Activated CD4-positive, alpha-beta T cell treated with anti-CD3 and anti-CD28 coated beads, Interleukin-2, amount 10 ng/mL, durations not matched to agents 7 days and 5 days (primary cell): ENCODE measurements at places on chromosomes 13 and 19. TPM values are rescaled to one million over a fixed set of nuclear protein-coding genes. Genes with fewer than 3 reads are reported as not detected.

DIAPH3 gene
- total RNA-seq = 22.5 TPM

ZNF418 gene
- total RNA-seq = 7.2 TPM

SLC25A41 gene
- total RNA-seq = 0.42 TPM

HCST gene
- total RNA-seq = 137 TPM
